ENCODE measurements at places on chromosomes 6 and 20.

GRCh38 chr20:34515484-34516246 is 557 bp upstream of the DYNLRB1 start:
- DNase-seq = no peak

GRCh38 chr6:40543776-40544175 is 43.4 kb downstream of the LRFN2 start:
- no peak for DNase-seq

DNA sequence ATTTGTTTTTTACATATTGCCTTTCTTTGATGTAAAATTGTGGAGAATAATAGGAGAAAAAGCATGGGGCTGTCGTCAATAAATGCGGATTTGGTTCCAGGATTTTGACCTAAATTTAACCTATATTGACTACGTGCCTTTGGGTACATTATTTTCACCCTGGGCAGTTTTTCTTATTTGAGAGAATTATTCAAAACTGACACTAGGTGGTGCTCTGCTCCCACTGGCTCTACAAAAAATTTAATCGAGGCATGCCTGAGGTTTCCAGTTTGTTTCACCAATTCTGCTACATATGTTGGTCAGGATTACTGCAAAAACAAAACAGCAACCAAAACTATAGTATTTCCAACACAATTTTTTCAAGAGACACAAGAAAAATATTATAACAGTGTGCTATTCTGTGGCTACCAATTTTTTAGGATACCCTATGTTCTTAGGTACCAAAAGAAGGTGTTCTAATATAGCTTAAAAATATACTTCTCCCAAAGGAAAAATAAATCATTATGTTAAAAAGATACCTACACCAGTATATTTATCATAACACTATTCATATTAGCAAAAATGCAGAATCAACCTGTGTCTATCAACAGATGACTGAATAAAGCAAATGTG is 48.6 kb upstream of the FABP7 start:
- DNase-seq = peak; percentile 48

DNA sequence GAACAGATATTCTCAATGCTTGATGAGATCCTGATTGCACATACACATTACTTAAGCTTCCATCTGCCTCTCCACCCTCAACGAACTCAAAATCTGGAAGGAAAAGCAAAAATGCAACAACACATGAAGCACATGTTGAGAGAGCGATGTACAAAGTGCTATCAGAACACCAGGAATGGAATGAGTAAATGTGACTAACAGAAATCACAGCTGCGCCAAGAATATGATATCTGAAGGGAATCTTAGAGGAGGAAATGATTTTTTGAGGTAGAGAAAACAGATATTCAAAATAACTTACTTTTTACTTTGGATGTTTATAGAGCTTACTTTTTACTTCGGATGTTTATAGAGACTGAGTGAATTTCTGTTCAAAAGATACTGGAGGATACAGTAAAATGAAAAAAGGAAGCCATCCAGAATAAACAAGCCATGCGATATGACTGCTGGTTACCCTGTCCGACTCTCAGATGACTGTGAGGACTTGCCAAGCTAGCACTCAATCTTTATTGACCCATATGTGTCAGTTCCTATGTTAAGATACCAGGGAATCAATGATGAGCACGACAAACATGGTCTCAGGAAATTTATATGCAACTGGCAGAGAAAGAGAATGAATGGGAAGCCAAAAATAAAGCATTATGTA is 102.0 kb downstream of the SMLR1 start:
- peak; percentile 87 for DNase-seq

DNA sequence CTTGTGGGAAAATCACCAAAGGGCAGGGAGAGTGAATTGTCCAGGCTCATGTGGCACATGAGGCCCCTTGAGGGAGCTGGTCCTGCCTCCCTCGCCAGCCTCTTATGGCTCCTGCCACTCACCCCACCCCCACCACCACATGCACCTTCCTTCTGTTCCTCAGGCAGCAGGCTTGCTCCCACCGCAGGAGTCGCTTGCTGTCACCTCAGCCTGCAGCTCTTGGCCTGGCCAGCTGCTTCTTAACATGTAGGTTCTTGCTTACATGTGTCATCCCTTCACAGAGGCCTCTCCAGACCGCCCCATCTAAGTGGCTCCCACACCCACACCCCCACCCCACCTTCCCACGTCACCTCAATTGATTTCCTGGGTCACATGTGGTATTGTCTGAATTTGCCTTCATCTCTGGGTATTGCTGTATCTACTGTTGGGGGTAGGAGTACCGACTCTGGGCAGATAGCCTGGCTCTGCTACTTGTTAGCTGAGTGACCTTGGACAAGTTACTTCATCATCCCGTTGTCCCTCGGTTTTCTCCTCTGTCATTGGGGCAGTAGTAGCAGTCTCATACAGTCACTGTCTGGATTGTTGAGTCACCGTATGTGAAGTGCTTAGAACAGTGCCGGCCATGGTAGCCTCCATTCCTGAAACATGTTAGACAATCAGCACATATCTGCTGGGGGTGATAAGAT is 41.7 kb downstream of the SLC9A8 start:
- no peak for DNase-seq

DNA sequence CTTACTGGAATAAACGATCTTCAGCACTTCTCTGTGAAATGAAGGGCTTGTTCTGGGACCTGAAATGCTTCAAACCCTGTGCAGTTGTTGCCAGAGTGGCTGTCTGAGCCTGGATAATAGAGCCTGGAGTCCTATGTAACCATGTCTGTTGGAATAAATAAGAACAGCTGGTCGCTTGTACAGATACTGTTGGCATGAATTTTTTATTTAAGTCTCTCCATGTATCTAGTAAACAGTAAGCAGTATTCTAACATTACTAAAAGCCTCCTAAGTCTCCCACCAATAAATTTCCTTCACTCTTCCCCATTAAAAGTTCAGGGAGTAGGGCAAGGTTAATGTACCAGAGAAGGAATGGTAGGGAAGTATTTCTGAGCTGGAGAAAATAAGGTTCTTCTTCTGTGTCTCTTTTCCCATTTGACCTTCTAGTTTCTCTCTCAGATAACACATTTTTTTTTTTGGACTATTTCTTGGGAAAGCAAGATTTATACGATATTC is 227.5 kb downstream of the PRL start:
- DNase-seq = peak; percentile 72

DNA sequence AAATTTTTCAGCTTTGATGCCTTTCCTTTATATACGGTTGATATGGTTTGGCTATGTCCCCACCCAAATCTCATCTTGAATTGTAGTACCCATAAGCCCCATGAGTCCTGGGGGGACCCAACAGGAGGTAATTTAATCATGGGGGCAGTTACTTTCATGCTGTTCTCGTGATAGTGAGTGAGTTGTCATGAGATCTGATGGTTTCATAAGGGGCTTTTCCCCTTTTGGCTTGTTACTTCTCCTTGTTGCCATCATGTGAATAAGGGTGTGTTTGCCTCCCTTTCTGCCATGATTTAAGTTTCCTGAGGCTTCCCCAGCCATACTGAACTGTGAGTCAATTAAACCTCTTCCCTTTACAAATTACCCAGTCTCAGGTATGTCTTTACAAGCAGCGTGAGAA is 66.8 kb downstream of the ARHGAP18 start:
- no peak for DNase-seq

Measured in skin of body (tissue), 3 donors.